ENCODE measurements at places on chromosomes 4 and X. TPM values are rescaled to one million over a fixed set of nuclear protein-coding genes. Genes with fewer than 3 reads are reported as not detected.

The ASMT gene
- total RNA-seq = 1.3 TPM

The RTL9 gene
- total RNA-seq = not detected

DNA sequence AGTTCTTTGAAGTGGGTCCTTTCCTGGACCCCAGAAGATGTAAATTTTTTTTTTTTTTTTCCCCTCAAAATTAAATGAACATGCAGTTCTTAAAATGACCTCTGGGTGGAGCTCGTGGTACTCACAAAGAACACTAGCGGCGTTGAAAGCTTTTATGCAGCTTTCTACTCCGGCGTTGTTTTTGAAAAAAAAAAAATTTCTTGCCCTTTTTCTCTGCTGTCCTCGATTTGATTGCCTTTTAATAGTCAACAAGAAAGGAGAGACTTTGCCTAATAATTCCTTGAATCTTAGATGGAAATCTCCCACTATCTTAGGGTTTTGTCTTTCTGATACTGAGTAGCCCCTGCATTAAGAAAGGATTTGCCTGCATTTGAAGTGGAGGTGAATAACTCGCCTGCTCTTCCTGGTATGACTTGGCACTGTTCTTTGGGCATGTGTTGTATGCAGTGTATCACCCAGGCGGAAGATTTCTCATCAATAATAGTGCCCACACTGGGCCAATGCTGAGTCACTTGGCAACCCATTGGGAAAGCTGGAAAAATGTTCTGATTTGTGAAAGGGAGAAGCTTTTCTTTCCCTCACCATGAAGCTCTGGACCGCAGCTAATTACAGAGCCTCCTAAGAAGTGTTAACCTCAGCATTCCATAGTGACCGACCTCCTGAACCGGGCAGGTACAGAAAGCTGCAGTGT lies 104.0 kb downstream of the PHEX start:
- no peak for DNase-seq

DNA sequence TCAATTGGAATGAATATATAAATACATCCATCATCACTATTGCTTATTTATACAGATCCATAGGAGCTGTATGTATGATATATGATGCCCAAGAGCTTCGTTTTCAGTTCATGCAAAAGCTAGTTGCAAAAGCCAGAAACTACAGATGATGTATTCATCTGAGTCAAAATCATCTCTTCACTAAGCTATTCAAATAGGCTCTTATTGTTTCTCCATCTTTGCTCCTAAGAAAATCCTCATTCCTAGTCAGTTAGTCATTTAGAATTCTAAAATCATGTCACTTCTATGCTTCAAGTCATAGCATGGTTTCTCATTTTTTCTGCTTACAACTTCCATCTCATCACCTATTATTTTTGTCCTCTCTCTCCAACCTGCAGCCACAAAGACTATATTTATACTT lies 300.1 kb upstream of the TRAM1L1 start:
- DNase-seq = no peak

- DNase-seq = no peak
Observed at GRCh38 chr4:83759611-83760010, 223.7 kb downstream of the GPAT3 start.

The GLRA2 gene
- total RNA-seq = not detected

The DCAF8L2 gene
- total RNA-seq = not detected

The CENPVL1 gene
- not detected for total RNA-seq
